ENCODE measurements at places on chromosomes 2 and 18.

- DNase-seq: no peak
Measured at GRCh38 chr18:8686611-8687010, 18.7 kb upstream of the MTCL1 start.

DNA sequence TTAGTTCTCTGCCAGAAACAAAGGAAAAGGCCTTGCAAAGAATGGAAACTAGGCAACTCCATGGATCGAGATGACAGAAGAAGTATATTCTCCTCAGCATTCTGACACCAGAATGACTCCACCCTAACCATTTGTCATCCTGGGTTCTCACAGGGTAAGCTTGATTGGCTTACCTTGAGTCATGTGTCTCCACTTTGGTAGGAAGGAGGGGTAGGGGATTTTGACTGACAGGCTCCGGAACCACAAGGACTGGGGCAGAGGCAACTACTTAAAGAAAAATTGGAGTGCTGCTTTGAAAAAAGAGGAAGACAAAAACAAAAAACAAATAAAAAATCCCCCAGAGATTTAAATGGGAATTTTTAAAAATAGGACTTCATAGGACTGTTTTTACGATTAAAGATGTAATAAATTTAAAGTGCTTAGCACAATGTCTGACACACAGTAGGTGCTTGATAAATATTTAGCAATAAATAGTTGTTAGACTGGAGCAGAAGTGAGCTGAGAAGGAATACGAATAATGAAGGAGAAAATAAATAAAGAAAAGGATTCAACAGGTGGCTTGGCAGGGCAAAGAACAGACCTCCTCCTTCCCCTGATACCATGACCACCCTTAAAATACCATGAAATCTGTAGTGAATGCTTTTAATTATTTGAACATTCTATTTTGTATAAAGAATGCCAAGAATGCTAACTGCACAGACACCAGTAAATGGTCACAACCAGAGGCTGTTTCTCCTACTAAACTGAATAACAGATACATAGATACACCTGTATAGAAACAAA lies 230.2 kb downstream of the CDCA7 start:
- no peak for DNase-seq

GRCh38 chr2:38720613-38721241 lies 30.4 kb downstream of the SRSF7 start:
- DNase-seq: peak; percentile 94

GRCh38 chr2:147525819-147526489 lies 318.9 kb upstream of the ACVR2A start:
- no peak for DNase-seq

- no peak for DNase-seq
Measured at GRCh38 chr2:112949456-112949855, 28.4 kb upstream of the IL36G start.

GRCh38 chr18:62435435-62436031 lies 87.3 kb upstream of the ZCCHC2 start:
- DNase-seq: no peak

DNA sequence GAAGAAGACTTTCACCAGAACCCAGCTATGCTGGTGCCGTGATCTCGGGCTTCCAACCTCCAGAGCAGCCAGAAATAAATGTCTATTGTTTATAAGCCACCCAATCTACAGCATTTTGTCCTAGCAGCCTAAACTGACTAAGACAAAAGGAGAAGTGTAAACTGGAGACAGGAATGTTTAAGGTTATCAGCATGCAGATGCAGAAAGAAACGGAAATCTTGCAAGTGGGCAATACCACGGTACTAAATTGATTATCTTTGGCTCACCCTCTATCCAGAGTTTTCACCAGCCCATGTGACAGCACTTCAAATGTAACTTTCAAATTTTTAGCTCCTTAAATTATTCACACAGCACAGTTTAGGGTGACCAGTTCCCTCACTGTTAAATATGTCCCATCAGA lies 5.7 kb upstream of the CAPN14 start:
- DNase-seq: no peak

DNA sequence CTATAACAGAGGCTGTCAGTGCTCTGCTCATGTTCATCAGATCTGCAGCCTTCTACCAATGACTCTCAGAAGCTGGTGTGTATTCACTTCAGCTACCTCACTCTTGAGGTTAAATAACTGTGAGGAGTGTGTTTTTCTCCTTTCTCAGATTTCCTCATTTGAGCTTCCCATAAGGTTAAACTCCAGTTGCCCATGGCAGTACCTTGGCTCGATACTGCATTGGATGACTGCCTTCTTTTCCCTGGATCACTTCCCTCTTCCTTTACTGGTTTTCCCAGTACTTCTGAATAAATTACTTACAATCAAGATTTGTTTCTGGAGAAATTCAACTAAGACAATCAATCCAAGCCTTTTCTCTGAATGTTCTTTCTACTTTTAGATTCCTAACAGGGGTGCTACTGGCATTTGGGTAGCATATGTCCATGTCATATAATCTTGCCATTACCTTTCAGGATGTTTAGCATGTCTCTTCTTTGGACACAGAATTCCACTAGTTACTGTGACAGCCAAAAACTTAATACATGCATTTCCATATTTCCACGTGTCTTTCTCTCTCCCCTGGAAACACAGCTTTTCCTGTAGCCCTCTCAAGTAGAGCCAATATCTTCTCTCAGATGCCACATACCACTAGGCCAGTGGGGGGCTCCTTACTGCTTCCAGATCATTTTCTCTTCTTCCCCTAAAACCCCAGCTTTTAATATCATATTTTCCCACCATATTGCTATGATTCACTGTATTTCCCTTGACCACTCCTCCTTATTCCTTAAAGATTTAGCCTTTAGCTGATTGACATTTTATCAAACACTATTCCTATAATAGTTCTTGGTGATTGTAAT lies 15.0 kb upstream of the SPOPL start:
- no peak for DNase-seq

DNA sequence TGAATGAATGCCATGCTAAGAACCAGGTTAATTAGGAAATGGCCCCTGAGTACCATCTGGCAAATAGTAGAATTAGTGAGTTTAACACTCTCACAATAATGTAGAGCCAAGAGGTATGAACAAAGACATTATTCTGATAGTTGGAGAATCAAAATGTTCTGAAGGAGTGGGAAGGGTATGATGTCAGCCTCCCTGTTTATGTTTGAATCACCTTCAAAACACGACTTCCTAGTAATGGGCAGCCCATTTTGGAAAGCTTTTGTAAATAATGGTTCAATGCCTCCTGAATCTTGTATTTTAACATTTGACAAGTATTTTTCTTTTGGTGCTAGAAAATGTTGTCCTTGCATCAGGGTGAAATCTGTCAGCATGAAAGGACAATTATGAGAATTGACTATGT lies 108.3 kb downstream of the DSEL start:
- DNase-seq: no peak

Measured in NCI-H446 (cell line).